ENCODE measurements at places on chromosomes 13 and 19. TPM values are rescaled to one million over a fixed set of nuclear protein-coding genes. Genes with fewer than 3 reads are reported as not detected.

UHRF1 gene
- 13.5 TPM for total RNA-seq

GRCh38 chr19:5558101-5558621, 9.6 kb downstream of the TINCR start:
- peak; percentile 70 for ATAC-seq

SLC25A41 gene
- 0.36 TPM for total RNA-seq

ADGRE3 gene
- 0.12 TPM for total RNA-seq

- no peak for ATAC-seq
Observed at GRCh38 chr19:28028881-28029444, 1184.0 kb downstream of the UQCRFS1 start.

DNA sequence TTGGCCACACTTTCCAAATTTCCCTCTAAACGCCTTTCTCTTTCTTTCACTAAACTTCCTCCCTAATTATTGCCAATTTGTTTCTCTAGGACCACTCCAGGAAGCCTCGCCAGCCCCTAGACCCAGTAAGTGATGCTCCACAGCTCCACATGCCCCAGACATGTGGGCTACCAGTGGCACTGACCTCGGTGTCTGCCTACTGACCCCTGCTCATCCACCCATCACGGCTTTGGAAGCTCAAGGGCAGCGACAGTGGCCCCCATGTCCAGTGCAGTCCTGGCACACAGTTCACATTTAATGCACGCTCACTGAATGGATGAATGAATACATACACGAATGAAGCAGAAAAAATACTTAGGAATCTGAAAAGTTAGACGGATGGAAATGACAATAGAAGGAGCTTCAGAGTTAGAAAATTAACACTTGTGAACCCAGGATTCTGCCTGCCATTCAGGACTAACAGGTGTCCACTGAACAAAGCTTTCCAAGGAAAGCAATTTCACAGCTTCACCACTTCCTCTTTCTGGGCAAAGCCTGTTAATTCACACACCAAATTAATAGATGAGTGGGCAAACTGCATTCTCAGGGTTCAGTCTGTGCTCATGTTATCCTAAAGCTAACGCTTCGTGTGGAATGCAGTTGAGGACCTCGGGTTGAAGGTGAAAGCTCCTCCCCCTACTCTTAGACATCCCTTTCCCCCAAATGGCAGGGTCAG, 50.9 kb downstream of the CCDC70 start:
- ATAC-seq = no peak

DNA sequence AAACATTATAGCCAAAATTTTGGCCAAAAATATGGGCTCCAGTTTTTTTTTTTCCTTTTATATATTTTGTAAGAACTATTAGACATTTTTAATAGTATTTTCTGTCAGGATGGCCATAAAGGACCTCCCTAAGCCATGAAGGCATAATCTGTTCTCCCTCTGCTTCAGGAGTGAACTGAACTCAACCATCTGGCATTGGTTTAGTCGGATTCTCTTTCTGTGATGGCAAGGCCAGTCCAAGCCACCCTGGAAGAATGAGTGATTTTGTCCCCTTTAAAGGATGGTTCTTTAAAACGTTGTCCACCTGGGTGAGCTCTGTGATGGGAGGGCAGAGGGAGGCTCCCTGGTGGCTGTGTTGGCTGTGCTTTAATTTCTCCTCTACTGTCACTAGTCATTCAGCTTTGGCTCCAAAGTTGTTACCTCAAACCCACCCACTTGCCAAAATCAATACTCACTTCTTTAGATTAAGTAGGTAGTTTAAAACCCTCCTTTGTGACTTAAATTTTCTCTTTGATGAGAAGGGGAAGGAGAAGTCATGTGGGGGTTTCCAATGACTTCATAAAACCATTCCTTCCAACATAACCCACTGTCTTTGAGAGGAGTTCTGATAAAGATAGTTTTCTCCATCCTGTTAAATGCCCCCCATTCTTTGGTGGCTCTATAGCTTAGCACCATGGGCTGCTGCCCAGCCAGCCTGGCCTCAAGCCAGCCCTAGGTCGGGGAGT, 4.4 kb downstream of the TNFRSF19 start:
- no peak for ATAC-seq

SHC2 gene
- total RNA-seq = 1.7 TPM

APOC4 gene
- not detected for total RNA-seq

- ATAC-seq = peak; percentile 1
Observed at GRCh38 chr19:47230054-47230920, 712 bp downstream of the BBC3 start.

- ATAC-seq = no peak
Observed at GRCh38 chr13:32537580-32538142, 934 bp downstream of the N4BP2L2 start.

GRCh38 chr19:39847525-39847924, 1.3 kb upstream of the FBL start:
- no peak for ATAC-seq

GRCh38 chr19:19224852-19225494, 13.2 kb downstream of the NCAN start:
- peak; percentile 73 for ATAC-seq

GRCh38 chr19:29084266-29084665, 128.7 kb downstream of the UQCRFS1 start:
- no peak for ATAC-seq

DNA sequence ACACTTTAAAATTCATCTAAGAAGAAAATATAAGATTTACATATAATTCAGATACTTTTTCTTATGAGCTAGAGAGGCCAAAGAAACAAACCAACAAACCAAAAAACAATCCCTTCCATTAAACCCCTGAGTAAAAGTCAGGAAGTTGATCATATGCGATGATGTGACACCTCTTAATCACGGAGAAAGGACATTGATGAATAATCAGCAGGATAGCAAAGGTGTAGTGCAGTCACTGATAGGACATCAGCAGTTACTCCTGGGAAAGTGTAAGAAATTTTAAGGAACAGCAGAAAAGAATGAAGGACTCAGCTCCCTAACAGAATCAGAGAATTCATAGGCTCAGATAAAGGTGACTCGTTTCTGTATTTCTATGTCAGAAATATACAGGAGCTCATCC, 202.4 kb upstream of the EDNRB start:
- ATAC-seq = no peak

DNA sequence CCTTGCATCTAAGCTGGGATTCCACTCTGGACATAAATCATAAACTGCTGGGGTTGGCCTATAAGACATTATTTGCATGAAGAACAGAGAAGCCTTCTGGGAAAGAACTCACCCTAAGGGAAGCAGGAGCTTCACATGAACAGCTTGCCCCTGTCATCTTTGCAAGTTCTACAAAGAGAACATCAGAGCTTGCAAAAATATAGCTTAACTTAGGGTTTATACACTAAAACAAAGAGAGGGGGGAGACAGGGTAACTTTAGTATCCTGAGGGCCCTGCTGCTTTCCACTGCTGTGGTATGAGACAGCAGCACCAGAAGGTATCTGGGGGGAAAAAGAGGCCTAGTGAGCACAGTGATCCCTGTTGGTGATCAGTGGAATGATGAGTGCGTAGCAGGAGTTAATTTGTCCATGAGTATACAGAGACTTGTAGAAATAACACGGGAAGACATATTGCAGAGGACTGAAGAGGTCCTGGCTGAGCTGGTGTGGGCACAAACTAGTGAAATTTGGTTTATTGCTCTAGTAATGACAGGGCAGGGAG, 116.1 kb upstream of the TSC22D1 start:
- no peak for ATAC-seq

PTBP1 gene
- 279 TPM for total RNA-seq

GRCh38 chr13:73833325-73834070, 300.7 kb downstream of the KLF12 start:
- no peak for ATAC-seq

DNA sequence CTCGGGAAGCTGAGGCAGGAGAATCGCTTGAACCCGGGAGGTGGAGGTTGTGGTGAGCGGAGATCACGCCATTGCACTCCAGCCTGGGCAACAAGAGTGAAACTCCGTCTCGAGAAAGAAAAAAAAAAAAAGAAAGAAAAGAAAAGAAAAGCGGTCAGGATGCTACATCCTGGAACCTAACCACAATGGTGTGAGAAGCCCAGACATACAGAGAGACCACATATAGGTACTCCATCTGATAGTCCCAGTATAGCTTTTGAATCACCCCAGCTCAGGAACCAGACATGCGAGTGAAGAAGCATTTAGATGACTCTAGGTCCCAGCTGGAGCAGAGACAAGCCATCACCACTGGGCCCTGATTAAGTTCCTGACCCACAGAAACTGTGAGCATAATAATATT, 3.2 kb downstream of the IFNL1 start:
- no peak for ATAC-seq

GRCh38 chr13:59700281-59700680, 463.4 kb downstream of the DIAPH3 start:
- ATAC-seq = no peak

DNA sequence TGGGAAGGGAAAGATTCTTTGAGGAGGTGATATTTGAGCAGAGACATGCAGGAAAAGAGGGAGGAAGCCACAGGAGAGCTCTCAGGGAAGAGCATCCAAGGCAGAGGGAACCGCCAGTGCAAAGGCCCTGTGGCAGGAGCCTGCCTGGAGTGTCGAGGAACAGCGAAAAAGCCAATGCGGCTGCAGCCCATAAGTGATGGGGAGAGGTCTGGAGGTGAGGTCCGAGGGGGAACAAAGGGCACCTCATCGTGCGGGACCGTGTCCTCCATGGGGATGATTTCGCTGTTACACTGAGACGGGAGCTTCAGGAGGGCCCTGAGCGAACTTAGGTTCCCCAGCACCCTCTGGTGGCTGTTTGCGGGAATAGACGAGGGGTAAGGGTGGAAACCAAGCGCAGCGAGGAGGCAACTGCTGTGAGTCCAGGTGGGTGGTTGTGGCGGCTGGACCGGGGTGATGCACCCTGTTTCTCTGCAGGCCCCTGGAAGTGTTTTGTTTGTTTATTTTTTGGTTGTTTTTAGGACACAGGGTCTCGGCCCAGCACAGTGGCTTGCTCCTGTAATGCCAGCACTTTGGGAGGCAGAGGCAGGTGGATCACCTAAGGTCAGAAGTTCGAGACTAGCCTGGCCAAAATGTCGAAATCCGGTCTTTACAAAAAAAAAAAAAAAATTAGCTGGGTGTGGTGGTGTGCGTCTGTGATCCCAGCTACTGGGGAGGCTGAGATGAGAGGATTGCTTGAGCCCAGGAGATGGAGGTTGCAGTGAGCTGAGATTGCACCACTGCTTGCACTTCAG, 5.9 kb upstream of the EHD2 start:
- ATAC-seq = peak; percentile 78

GRCh38 chr19:42370068-42370520, 20.0 kb downstream of the CNFN start:
- no peak for ATAC-seq
